Stimulated activated CD8-positive, alpha-beta memory T cell treated with anti-CD3 and anti-CD28 coated beads, Interleukin-7, amount 100 ng/mL, for 48 hours (primary cell): ENCODE measurements at places on chromosomes 1 and 21.

DNA sequence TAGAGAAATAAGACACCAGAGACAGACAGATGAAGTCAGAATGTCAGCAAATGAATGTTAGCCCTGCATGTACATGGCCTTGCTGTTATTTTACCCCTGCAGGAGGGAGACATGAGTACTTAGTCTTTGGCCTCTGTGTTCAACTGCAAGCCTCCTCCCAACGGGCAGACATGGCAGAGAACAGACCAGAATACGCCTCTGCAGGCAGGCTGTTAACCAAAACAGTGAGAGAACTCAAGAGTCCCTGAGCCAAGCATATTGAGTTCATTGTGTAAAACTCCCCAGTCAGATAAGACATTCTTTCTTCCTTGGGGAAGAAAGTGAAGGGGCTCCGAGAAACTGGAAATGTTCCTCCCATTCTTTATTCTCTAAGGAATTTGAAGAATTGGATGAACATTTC lies 150.9 kb downstream of the PHTF1 start:
- no peak for DNase-seq

- no peak for DNase-seq
Measured at GRCh38 chr1:205711105-205712048, 31.1 kb upstream of the SLC45A3 start.

DNA sequence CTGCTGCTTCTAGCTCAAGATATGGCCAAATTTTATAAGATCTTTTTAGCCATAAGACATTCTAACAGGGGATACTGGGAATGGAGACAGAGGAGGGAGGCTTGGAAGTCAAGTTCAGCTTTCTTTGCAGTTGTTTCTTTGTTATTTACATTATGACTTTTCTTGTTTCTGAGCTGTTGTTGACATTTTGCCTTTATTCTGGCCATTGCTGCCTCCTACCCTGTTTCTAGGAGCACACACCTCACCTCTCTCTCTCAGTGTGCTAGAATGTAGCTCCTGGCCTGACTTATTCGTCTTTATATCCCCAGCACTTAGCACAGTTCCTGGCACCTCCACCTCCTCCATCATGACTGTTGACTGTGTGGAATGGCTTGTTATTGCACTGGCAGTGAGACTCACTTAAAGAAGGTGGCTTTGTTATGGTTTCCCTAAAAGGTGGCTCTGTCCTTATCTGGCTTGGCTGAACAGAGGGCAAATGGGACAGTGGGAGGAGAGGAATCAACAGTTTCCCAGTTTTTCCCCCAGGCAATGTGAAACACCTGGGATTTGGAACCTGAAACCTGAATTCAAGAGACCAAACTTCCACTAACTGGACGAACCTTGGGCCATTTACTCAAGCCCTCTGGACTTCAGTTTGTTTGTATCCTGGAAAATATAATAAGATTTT lies 76.1 kb upstream of the PPP2R5A start:
- DNase-seq, result no peak

- peak; percentile 2 for DNase-seq
Measured at GRCh38 chr1:45913183-45913683, 109.8 kb downstream of the MAST2 start.

GRCh38 chr21:15968776-15969310 lies 239.1 kb downstream of the USP25 start:
- no peak for DNase-seq

DNA sequence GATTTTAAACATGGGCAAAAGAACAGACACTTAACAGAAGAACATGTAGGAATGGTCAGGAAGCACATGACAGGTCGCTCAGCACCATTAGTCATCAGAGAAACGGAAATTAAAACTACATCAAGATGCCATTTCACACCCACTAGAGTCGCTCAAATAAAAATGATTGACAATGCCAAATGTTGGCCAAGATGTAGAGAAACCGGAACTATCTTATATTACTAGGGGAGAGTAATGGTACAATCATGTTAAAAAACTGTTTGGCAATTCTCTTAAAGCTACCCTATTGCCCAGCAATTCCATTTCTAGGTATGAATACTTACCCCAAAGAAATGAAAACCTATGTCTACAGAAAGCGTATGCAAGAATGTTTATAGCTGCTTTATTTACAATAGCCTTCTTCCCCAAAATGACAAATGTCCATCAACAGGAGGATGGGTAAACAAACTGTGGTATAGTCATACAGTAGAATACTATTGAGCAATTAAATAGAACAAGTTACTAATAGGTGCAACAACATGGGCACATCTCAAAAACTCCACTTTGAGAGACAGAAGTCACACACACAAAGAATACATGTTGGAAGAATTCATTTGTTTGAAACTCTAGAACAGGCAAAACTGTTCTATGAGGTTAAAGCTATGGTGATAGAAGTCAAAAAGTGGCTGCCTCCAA lies 92.8 kb downstream of the ETS2 start:
- DNase-seq, result no peak

DNA sequence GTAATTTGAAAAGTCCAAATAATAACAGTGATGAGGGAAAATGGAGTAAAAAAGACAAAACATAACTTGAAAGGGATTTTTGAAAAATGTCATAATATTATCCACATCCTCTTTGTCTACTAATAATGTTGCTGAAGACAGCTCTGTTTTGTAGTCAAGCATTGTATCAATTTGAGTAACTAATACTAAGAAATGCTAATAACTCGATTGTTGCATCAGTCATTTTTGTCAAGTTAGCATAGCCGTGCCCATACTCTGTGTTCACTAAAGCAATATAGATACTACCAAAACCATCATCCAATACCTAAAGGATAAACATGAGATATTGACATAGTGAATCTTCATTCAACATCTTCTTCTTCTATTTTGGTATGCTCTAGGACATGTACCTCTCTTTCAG lies 17.3 kb downstream of the PDC start:
- DNase-seq, result no peak

DNA sequence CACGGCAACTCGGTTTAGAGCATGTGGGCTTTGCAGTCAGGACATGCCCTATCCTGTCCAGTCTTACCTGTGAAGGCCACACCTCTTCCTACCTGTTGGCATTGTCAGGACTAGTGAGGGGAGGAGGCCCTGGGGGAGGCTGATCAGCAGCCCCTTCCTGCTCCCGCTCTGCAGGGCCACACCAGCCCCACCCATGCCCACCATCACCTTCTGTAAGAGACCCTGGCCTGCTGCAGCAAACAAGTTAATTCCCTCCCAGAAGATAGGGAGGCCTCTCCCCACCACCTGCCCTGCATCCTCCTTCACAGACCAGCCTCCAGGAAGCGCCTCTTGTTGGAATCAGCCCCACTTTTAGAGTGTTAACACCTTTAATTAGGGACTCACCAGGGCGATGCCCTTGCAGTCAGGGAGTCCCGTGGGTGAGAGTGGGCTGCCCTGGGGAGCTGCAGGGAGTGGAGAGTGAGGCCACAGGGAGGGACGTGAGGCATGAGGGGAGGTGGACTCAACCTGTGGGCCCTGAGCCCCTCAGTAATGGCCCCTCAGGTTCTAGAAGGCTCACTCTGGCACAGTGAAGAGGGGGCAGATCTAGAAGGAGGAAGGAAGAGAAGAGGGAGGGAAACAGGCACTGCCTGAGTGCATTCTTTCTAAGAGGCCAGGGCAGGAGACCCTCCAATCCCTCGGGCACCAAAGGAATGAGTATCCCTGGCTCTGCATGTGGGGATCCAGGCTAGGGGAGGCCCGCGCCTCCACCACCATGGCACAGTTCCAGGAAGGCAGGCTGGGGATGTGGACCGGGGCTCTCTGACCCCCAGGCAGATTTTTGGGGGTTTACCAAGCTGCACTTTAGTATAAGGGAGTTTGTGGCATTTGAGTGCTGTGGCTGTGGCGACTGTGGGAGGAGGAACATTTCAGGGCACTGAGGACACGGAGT lies 8.2 kb downstream of the UMODL1 start:
- DNase-seq, result no peak

DNA sequence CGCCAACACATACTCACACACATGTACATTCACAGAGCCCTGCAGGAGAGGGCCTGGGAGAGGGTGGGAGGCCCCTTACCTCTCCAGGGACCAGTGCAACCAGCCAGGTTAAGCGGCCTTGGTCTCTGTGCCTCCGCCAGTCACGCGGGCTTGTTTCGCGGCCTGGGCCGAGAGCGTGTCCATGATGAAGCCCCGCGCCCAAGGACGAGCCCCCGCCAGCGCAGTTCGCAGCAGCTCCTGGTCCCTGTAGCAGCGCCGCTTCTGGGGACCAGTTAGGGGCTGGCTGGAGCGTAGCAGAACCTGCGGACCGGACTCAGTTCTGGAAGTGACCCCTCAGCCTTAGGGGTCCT lies 7.3 kb upstream of the FAM167B start:
- DNase-seq, result no peak

- no peak for DNase-seq
Measured at GRCh38 chr1:177686933-177687332, 282.9 kb downstream of the SEC16B start.

DNA sequence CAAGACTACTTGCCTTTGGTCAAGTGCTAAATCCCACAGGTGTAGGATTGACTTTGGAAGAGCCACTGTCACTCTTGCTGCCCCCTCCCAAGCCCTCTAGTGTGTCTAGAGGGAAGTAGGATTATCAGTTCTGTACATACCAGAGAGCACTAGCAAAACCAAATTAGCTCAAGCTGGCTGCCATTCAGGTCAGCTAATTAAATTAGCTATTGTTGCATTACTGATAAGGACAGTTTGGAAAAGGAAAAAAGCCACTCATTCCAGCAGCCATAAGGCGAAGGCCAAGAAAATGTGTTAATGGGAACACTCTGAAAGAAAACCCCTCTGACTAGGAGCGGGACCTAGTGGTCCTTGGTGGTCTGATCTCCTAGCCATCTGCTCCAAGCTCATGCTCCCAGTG lies 321.7 kb downstream of the PBX1 start:
- DNase-seq, result no peak

DNA sequence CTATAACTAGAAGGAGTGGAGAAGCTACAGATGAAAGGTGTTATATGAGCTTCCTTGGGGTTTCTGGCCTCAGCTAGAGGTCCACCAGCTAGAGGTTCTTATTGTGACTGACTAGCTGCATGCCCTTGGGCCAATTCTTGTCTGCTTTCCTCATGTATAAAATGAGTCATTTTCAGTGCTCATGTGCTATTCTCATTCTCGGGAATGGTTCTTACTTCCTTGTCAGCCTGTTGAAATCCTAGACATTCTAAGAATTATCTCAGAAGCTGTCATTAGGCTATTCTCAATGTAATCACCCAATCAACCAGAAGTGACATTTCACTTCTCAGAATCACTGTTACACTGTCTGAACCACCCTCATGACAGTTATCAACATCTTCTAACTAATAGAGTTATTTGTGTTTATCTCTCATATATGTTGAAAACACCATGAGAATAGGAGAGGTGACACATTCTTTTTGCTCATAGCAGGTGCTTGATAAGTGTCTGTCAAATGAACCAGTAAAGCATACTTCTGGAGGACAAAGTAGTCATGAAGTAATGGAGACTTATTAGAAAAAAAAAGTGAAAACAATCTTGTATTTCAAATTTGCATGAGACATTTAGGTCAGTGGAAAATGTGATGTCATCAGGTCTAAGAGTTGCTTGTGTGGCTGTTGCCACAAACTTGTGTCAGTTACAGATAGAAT lies 122.8 kb upstream of the IVNS1ABP start:
- DNase-seq, result peak; percentile 16
